ENCODE measurements at places on chromosomes 4 and X. TPM values are rescaled to one million over a fixed set of nuclear protein-coding genes. Genes with fewer than 3 reads are reported as not detected.

Gene NSUN7
- 2.4 TPM for total RNA-seq

Gene GPRASP1
- 3.6 TPM for total RNA-seq

Gene NR0B1
- not detected for total RNA-seq

Gene LIMCH1
- 9.8 TPM for total RNA-seq

Gene CD40LG
- total RNA-seq, result not detected

Gene CRMP1
- total RNA-seq, result 59.5 TPM

GRCh38 chrX:70231666-70232065 lies 2.8 kb upstream of the AWAT1 start:
- H3K27ac ChIP-seq, result no peak overlapping the region
- H3K36me3 ChIP-seq, result peaks cover 2% of the 10 kb centered on the region
- H3K4me1 ChIP-seq, result no peaks in the 10 kb centered on the region
- peaks cover 5% of the 10 kb centered on the region for H3K27me3 ChIP-seq

DNA sequence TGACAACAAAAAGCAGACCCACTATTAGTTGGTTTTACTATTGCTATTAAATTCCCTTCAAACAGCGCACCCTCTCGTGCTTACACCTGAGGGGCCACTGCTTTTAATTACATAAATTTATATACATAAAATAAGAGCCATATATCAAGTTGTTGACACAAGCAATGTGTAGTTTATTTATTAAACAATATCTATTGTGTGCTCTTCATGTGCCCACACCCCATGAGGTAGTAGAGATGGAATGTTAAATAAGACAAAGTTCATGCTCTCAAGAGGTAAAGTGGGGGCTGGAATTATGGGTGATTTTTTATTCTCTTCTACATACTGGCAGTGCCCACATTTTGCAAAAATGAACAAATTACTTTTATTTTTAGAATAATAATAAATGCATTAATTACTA lies 47.3 kb downstream of the KCNIP4 start:
- no peaks in the 10 kb centered on the region for H3K4me1 ChIP-seq
- peaks cover 8% of the 10 kb centered on the region for H3K27me3 ChIP-seq
- H3K36me3 ChIP-seq, result no peaks in the 10 kb centered on the region
- no peak overlapping the region for H3K27ac ChIP-seq
- DNase-seq, result no peak
- H3K4me3 ChIP-seq, result no peak overlapping the region

DNA sequence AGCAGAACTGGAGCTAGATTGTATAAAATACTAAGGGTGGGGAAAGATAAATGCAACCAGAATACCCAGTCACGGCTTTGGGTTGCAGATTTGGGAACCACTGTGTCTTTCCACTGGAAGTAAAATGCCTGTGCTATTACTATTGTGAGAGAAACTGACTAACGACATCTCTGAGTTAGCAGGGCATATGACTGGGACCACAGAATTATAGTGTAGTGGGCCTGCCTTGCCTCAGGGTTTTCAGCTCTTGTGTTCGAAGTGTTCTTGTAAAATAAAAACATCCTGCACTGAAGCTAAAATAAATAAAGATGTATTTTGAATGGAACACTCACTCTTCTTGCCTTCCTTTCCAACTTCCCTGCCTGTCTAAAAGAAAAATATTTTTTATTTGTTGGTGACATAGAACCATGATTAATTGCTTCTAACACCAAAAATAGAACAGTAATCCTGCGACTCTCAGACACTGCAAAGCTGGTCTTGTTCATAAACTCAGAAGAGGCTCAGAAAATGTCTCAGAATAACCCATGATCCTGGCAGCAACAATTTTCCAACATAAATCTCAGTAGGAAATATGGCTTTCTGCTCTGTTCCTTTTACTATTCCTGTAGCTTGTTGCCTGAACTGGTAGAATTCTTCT lies 104.2 kb downstream of the FAM47B start:
- H3K36me3 ChIP-seq, result no peaks in the 10 kb centered on the region
- H3K4me3 ChIP-seq, result no peak overlapping the region
- no peak overlapping the region for H3K27ac ChIP-seq
- H3K4me1 ChIP-seq, result peaks cover 16% of the 10 kb centered on the region

- H3K4me1 ChIP-seq, result peaks cover 6% of the 10 kb centered on the region
- H3K27ac ChIP-seq, result no peak overlapping the region
- H3K36me3 ChIP-seq, result no peaks in the 10 kb centered on the region
- H3K4me3 ChIP-seq, result no peak overlapping the region
- no peaks in the 10 kb centered on the region for H3K27me3 ChIP-seq
These were observed 220.5 kb downstream of the IDS start for GRCh38 chrX:149284616-149285015.

DNA sequence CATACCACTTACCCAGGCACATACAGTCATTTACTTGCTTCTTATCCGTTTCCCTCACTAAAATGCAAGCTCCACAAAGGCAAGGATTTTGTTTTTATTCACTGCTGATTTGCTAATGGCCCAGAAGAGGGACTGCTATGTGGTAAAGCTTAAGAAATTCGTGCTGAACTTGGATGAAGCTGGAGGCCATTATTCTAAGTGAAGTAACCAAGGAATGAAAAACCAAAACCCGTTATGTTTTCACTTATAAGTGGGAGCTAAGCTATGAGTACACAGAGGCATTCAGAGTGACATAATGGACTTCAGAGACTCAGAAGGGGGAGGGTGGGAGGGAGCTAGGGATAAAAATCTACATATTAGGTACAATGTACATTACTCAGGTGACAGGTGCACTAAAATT lies 47.2 kb downstream of the RAB33B start:
- H3K36me3 ChIP-seq, result peaks cover 7% of the 10 kb centered on the region
- no peak for DNase-seq
- peaks cover 6% of the 10 kb centered on the region for H3K4me1 ChIP-seq
- no peak overlapping the region for H3K27ac ChIP-seq
- H3K27me3 ChIP-seq, result no peaks in the 10 kb centered on the region
- H3K4me3 ChIP-seq, result no peak overlapping the region

GRCh38 chr4:164807611-164808010 lies 53.7 kb downstream of the SMIM31 start:
- H3K4me3 ChIP-seq, result no peak overlapping the region
- DNase-seq, result no peak
- H3K36me3 ChIP-seq, result no peaks in the 10 kb centered on the region
- H3K4me1 ChIP-seq, result peaks cover 2% of the 10 kb centered on the region

- H3K4me3 ChIP-seq, result no peak overlapping the region
- no peak for DNase-seq
- no peaks in the 10 kb centered on the region for H3K4me1 ChIP-seq
- no peaks in the 10 kb centered on the region for H3K36me3 ChIP-seq
- no peaks in the 10 kb centered on the region for H3K27me3 ChIP-seq
- no peak overlapping the region for H3K27ac ChIP-seq
These were observed 46.1 kb upstream of the CENPE start for GRCh38 chr4:103244251-103244650.

GRCh38 chr4:1591107-1591506 lies 93.0 kb downstream of the FAM53A start:
- no peak overlapping the region for H3K4me3 ChIP-seq
- H3K36me3 ChIP-seq, result peaks cover 12% of the 10 kb centered on the region
- H3K27ac ChIP-seq, result no peak overlapping the region
- no peaks in the 10 kb centered on the region for H3K4me1 ChIP-seq

DNA sequence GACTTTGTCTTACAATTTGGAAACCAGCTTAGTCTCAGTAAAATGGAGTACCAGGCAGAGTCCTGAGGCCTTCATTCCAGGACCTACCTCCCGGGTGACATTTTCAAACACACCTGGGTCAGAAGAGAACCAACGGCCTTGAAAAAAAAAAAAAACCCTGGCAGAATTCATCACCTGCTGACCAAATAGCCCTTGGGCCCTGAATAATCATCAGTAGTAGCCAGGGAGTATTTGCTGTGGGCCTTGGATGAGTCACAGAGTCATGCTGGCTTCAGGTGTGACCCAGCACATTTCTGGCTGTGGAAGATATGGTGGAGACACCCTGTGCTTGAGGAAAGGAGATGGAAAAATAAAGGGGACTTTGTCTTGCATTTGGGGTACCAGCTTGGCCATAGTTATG lies 92.2 kb downstream of the LPAR4 start:
- H3K27me3 ChIP-seq, result peaks cover 5% of the 10 kb centered on the region
- no peaks in the 10 kb centered on the region for H3K36me3 ChIP-seq
- no peaks in the 10 kb centered on the region for H3K4me1 ChIP-seq
